NCI-H187 treated with DMSO at 0.1 percent for 48 hours (cell line): ENCODE measurements at places on chromosomes 7 and 10.

DNA sequence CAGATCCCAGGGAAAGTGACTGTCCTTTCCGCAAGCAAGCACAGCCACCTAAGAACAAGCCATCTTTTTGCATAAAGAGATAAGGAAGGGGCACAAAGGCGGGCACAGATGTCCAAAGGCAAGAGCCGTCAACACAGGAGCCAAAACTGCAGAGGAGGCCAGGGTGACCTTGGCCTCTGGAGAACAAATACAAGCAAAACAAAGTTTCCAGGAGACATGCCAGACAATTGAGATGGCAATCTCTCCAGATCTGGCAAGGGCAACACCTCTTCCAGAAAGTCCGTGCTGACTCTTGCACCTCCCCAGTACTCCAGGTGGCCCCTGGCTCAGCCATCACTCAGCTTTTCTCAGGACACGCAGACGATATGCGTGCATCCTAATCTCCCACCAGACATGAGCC lies 58.2 kb downstream of the TEX36 start:
- no peak for DNase-seq

- no peak for DNase-seq
Observed at GRCh38 chr7:51314726-51315125, 1.9 kb downstream of the COBL start.

GRCh38 chr7:44565795-44566559 lies 7.7 kb downstream of the DDX56 start:
- no peak for DNase-seq

GRCh38 chr7:29044554-29044953 lies 86.4 kb upstream of the TRIL start:
- DNase-seq, result no peak

DNA sequence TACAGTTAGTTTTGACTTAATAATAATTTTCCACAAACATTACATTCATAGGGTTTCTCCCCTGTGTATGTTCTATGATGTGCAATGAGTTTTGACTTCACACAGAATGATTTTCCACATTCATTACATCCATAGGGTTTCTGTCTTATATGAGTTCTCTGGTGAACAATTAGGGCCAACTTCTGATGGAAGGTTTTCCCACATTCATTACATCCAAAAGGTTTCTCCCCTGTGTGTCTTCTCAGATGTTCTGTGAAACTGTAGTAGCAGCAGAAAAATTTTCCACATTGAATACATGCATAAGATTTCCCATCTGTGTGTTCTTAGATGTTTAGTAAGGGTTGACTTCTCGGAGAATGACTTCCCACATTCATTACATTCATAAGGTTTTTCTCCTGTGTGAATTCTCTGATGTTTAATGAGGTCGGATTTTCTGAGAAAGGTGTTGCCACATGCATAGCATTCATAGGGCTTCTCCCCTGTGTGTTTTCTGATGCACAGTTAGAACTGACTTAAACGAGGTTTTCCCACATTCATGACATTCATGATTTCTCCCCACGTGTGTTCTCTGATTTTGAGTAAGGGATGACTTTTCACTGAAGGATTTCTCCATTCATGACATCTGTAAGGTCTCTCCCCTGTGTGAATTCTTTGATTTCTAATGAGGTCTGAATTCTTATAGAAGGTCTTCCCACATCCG lies 118.5 kb downstream of the ZNF33B start:
- no peak for DNase-seq

GRCh38 chr7:24619978-24620377 lies 46.7 kb downstream of the PALS2 start:
- DNase-seq, result no peak

- DNase-seq, result no peak
Observed at GRCh38 chr10:87603769-87604168, 55.9 kb upstream of the PAPSS2 start.

DNA sequence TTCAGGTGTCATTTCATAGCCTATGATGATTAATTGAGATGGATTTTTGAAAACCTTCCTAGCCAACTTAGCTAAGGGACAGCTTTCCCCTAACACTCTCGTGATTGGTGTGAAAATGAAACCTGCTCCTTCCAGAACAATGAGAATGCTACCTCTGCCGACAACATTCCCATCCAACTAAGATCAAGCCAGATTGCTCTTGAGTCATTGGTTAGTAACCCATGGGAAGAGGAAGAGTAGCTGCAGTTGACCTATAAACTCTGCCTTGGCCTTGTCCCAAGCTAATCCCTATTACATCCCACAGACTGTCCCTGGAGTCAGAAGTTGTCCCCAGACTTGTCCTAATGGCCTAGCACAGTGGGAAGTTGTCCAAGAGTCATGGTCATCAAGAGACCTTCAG lies 80.5 kb upstream of the SVIL start:
- no peak for DNase-seq

DNA sequence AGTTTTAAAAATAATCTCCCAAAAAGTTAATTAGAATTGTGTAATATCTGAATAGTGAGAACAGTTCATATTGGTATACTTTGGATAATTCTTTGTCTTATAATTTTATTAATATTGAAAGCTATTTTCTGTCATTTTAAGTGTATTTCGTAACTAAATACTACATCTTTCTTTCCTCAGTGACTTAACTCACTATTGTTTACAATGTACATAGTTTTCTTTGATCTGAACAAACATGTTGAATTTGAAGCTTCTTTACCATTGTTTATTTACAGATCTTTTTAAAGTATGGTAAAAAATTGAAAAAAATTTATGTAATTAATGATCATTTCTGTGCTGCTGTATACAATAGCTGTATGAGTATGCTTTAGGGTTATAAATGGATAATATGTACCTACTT lies 5.1 kb downstream of the PDCD4 start:
- DNase-seq, result no peak

DNA sequence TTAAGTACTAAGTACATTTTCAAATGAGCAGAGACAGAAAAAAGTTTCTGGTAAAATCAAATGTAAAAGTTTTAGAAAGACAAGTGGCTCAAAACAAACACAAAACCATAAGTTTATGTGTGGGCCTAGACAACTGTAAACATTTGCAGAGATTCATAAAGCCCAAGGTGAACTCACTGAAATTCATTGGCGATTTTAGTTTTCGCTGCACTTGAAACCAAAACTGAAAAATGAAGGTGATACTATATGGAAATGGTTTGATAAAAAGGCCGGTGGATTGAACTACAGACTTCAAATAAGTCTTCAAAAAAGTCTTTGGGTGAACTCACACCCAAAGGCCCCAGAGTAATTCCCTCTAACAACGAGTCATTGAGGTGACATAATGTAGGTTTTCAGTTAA lies 1184.9 kb upstream of the C7orf33 start:
- no peak for DNase-seq

DNA sequence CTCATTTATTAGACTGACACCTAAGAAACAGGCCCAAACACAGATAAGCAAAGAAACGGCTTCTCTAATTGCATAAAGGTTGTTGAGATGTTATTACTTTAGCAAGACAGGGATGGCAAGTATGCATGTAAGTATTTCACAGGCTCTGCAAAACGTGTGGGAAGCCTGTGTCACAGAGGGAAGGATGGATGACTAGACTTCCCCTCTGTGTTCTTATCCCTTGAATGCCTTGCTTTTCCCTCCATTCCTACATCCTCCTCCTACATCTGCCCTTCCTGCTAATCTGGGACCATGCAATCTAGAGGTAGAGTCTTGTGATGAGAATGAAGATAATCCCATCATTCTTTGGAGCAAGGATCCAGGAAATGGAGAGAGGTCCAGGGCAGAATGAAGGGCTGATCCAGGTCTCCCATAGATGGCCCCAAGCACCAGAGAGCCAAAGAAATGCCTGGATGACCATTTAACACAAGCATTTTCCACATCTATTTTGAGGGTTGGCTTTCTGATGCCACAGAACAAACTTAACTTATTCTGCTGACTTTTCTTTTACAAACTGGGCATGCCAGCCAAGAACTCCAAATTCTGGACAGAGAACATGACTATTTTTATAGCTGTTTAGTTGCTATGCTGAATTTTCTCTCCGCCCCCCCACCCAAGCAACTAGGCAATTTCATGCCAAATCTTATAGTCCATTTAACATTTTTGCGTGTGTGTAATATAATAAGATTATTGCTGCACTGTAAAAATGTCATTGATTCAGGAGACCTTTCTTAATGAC lies 48.1 kb downstream of the NRP1 start:
- DNase-seq, result no peak

GRCh38 chr10:117346574-117346973 lies 28.7 kb downstream of the PDZD8 start:
- DNase-seq, result no peak

GRCh38 chr7:41570766-41571165 lies 132.1 kb downstream of the INHBA start:
- DNase-seq, result no peak

DNA sequence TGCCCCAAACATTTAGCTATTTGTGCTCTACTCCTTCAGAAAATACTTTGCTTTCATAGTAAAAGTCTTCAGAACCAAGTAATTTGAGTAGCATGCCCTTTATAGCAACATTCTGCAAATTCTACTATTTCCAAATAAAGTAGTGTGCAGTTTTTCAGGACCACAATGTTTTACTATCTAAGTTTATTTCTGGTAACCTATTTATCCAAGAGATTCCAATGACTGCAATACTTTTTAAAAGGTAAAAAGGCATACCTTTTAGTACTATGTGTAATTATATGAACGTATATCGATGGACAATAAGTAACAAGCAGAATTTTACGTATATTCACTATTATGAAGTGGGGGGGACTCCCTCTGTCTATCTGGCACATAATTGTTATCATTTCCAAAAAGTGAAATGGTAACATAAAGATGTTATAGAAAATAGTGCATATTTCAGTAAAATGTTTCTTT lies 6.9 kb upstream of the CAV2 start:
- no peak for DNase-seq
